ENCODE measurements at places on chromosomes 3 and 15. TPM values are rescaled to one million over a fixed set of nuclear protein-coding genes. Genes with fewer than 3 reads are reported as not detected.
A peak's percentile ranks its signal among the peaks of the same experiment; 100 is the strongest.

DNA sequence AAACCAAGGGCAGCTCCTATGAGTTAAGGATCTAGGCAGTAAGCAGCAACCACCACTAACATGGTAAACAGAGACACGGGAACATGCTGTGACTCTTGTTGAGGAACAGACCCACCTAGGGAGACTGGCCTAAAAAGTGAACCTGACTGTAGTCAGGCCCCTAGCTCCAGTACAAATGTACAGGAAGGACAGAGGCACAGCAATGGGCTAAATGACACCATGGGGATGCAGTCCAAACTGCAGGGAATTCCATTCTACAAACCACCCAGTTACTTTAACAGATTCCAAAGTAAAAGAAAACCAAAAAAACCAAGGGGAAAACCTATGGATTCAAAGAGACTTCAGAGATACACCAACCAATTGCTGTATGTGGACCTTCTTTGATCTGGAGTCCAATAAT is 28.2 kb upstream of the CGNL1 start:
- no peak for DNase-seq

- DNase-seq: no peak
Observed at GRCh38 chr3:74814181-74814580, 199.7 kb upstream of the CNTN3 start.

DNA sequence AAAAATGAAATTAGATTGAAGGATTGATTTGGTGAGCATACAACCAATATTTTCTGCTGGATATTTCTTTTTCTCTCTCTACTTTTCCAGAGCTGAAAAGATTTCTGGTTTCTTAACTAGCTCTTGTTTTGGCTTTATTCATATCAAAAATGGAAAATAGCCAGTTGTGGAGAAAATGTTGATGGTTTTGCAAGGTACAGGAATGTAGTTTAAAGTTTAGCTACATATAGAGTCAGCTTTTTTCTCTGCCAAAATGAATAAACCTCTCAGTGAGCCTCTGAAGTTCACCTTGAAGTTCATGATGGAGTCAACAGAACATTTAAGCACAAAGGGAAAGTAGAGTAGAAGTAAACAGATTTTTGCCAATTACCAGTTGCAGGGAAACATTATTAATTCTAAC is 720.5 kb upstream of the ALCAM start:
- DNase-seq: no peak

- no peak for DNase-seq
Observed at GRCh38 chr15:60020736-60021135, 16.6 kb downstream of the FOXB1 start.

GRCh38 chr3:180036092-180036670 is 556 bp downstream of the PEX5L start:
- DNase-seq: no peak

Gene ETV5
- 167 TPM for total RNA-seq

- no peak for DNase-seq
Observed at GRCh38 chr15:69920221-69920620, 177.5 kb downstream of the TLE3 start.

GRCh38 chr3:30642849-30643361 is 36.5 kb downstream of the TGFBR2 start:
- no peak for DNase-seq

Gene STRA6
- total RNA-seq: not detected

DNA sequence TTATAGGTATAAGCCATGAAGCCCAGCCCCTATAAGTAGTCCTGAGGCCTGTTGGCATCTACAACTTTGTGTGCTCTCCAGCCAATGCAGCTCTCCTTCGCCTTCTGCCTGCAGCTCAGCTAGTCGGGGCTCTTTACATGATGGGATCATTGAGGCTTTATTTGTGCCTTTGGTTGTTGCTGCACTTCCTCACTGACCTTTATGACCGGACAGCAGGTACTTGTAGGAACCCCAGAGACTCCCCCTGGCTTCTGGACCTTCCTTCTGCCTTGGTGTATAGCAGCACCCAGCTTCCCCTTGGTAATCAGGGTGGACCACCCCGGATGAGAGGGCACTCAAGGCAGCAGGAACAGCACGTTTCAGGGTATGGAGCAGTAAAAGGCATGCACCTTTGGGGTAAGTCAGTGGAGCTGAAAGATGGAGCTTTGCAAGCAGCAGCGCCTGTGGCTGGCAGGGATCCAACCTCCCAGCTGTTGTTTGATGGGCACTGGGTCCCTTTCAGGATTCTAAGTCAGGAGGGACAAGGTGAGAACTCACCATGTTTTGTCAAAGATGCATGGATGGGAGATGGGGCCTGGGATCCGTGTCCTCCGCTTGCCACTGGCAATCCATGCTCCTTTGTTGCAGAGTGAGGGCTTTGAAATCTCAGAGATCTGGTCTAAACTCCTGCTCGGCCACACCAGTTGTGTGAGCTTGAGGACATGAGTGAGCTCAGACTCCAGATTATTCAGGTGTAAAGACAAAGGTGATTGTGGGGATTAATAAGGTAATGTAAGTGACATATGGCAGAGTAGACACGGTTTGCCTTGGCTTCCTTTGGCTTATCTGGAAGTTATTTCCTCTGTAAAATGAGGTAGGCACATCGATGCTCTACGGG is 65.1 kb upstream of the KLF13 start:
- no peak for DNase-seq

Gene RGMA
- not detected for total RNA-seq

DNA sequence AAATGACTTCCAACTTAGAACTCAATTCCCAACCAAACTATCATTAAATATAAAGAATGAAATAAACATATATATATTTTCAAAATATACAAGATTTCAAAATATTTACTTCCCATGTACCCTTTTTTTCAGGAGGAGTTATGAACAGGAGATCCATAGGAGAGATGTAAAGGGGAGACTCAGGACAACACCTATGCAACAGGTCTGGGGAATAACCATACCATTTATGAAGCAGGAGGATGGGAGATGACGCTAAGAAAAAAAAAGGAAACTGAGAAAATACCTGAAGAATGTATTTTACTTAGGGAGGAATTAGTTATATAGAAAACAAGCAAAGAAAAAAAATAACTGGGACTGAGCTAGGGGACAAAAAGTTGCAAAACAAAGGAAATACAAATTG is 23.8 kb downstream of the INTS14 start:
- no peak for DNase-seq

Gene TEX55
- not detected for total RNA-seq

GRCh38 chr3:20173844-20174410 is 12.1 kb downstream of the SGO1 start:
- DNase-seq: no peak

- peak; percentile 30 for DNase-seq
Observed at GRCh38 chr3:61360297-61360965, 109.2 kb upstream of the FHIT start.

DNA sequence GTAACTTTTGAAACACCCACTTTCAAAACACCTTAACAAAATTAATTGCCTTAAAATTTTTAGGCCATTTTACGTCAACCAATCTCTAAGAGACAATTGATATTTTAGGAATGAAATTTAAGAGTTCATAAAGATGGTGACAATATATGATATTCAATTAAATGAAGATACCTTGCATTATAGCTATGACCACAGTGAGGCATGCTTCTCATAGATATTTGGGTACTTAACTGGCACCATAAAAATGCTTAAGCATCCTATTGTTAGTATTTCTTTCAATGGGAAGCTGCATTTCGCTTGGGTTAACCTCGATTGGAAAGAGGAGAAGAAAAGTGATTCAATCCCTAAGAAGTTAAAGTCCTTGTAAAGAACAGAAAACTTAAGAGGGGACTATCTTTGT is 209.0 kb downstream of the GAP43 start:
- no peak for DNase-seq

Gene STX19
- total RNA-seq: not detected

DNA sequence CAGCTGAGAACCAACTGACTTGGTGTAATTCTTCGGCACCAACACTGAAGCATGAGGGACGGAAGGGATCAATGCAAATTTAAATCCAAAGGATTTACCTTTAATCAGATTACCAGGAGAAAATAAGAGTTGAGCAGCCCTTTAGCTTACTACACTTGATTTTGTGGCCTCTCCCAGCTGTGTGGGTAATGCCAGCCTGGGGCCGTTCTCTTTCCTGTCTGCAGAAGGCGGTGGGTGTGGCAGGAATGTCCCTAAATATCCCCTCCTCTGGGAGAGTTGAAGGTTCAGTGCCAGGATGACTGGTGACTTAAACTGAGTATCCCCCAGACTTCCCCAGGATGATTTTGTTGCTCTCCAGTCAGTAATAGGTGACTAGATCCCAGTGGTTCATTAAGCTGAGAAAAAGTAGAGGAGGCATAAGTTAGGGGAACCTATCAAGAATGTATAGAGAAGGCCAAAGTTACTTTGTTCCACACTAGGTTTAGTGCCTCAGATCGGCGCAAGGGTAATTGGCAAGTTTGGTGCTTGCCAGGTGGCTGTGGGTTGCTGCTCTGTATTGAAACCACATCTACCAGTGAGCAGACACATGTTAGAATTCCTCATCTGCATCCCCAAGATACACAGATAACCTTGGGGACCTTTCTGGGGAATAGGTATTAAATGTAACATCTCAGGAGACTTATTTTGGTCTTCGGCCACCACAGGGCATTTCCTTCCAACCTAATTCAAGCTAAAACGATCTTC is 23.1 kb downstream of the MAPKBP1 start:
- no peak for DNase-seq

Gene C2CD4A
- not detected for total RNA-seq

GRCh38 chr15:34252545-34252944 is 27.7 kb downstream of the EMC4 start:
- no peak for DNase-seq

DNA sequence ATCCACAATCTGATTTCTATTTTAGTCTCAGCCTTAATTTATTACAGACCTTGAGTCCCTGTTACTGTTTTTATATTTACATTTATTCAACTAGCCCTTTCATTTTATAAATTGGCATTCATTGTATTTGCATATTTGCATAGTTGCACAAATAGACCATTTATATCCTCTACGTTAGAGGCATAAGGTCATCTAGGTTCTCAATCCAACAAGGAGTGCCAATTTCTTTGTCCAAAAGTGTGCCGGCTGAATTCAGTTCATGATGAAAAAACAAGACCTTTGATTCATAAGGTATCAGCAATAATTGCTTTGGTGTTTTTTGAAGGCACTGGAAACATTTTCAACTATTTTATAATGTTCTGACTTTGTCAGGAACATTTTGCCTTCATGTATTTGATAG is 33.9 kb upstream of the NANOGP8 start:
- no peak for DNase-seq

DNA sequence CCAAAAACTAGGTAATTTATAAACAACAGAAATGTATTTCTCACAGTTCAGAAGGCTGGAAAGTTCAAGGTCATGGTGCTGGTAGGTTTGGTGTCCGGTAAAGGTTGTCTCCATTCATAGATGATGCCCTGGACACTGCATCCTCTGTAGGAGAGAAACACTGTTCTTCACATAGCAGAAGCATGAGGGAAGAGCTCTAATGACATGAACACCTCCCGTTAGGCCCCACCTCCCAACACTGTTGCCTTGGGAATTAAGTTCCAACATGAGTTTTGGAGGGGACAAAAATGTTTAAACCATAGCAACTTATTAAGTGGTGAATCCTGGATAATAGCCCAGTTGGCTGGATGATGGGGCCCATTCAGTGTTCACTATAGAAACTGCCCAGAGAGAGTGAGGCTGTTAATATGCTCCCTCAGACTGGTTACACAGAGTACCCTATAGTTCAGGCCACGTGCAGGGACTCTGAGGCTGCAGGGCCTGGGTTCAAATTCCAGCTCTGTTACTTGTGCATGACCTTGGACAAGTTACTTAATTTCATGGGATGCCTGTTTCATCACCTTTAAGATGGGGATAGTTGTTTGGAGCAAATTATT is 37.0 kb downstream of the CCNL1 start:
- no peak for DNase-seq

GRCh38 chr3:104855702-104856101 is 511.0 kb upstream of the ALCAM start:
- no peak for DNase-seq

- DNase-seq: peak; percentile 22
Observed at GRCh38 chr3:67601385-67601784, 53.0 kb downstream of the SUCLG2 start.

DNA sequence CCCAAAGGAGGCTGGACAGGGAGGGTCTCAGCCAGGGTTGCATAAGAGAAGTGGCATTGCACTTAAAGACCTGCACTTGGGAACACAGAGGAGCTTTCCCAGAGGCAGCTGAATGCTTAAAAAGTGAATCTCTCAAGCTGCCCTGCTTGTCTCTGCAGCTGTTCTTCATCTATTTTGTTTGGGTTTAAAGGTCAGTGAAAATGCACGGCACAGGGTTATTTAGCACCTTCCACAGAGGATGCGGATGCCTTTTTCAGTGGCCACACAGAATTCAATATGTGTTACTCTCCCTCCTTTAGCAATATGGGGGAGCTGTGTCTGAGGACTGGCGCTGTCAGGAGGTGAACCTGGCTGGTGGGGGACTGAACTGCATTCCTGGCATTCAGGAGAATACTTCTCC is 22.7 kb upstream of the CTNNB1 start:
- DNase-seq: no peak

GRCh38 chr3:45608885-45609284 is 14.3 kb downstream of the LIMD1 start:
- DNase-seq: no peak

Gene PIERCE2
- total RNA-seq: 4.1 TPM

Gene LDHAL6B
- not detected for total RNA-seq

DNA sequence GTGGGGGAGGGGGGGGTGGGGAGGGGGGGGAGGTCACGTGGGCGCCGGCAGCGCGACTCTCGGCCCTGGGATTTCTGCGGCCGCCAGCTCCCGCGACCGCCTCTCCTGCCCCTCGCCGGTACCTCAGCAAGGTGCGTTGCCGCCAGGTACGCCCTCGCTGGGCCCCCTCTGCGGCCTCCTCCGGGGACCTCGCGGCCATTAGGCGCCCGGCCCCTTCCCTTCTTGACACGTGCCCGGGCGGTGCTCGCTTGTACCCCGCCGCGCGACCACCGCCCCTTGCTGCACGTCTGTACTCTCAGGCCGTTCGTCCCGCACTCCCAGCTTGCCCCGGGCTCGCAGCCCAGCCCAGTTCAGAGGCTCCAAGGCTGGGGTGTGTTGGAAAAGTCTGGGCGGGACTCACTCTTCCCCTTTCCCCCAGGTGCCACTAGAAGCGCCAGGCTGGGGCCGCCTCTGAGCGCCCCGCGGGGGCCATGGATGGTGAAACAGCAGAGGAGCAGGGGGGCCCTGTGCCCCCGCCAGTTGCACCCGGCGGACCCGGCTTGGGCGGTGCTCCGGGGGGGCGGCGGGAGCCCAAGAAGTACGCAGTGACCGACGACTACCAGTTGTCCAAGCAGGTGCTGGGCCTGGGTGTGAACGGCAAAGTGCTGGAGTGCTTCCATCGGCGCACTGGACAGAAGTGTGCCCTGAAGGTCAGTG is at the start of gene MAPKAPK3:
Gene MAPKAPK3 (plus strand): TSS at position 56 of the 696 bp plus-strand sequence. CDS start 415 bp downstream, at position 471.
- no peak for DNase-seq

Measured in SK-MEL-5 (cell line).